KBM-7 (cell line): ENCODE measurements at places on chromosomes 7 and 10.

- peak; percentile 62 for DNase-seq
These were observed 72.3 kb downstream of the AMZ1 start for GRCh38 chr7:2760098-2760889.

GRCh38 chr10:129491123-129491734 lies 24.2 kb downstream of the MGMT start:
- DNase-seq = no peak

DNA sequence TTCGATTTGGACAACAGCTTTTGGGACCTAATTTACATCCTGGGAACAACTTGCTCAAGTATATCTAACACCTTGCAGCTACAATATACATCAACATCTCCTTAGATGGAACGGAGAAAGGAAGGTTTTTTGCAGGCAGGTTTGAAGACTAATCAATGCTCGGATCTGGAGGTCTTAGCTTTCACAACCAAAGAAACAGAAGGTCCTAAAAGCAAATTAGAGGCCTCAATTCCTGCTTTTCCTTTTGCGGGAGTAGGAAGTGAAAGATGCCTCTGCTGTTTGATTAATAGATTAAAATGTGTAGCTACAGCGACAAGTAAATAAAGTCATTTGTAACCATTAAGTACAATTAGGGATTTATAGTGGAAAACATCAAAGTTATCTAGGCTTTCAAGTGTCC lies 3.7 kb upstream of the SP8 start:
- no peak for DNase-seq

- DNase-seq = no peak
These were observed 6.1 kb downstream of the OGDHL start for GRCh38 chr10:49756031-49756430.

DNA sequence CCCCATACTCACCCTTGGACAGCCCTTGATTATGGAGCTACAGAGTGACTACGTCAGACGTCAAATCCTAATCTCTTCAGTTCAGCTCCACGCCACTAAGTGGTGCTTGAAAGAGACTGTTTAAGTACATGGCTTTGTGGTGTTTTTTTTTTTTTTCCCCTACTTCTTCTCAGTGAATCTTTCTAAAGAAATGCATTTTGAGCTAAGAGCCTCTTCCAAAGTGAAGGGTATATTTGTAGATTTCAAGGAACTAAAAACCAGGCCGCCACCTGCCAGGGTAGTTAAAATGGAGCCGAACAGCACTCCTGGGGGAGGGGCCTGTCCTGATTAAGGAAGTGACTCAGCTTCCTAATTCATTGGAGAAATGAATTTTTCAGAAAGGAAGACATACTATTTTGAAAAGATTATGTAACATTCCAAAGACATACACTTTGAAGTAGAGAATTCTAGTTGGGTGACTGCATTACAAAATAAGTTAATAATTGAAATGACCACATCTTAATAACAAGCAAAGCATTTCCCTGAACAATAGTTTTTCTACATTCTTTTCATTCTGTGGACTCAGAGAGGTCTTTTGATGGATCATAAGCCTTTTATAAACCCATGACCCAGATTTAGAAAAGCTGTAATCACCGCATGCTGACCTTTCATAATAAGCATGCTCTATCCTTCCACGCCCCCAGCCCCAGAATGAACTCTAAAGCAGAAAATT lies 20.6 kb upstream of the VPS41 start:
- peak; percentile 42 for DNase-seq

DNA sequence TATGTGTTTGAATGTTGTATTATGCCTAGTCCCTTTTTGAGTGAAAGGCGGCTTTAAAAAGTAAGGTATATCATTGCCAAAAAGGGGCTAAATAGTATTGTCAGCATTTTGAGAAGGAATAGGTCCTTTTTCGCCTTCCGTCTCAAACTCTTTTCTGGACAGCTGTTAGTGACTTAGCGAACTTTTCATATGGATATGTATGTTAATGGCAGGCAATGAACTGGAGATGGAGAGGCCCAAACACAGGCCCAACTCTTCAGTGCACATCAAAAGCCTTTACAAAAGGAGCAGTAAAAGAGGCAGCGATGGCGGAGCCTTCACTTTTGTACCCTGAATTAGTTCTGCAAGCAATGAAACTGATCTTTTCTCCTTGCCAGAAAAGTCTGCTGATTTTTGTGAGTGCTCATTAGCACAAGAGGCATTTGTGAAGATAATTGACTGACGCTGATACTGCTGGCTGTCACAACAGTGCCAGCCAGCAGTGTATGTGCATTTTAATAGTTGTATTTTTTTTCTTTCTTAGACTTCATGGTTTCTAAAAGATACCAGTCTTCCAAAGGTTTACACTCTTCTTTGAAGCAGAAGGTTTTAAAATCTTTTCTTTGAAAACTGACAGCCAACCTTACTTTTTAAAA lies 243.7 kb upstream of the SP8 start:
- DNase-seq = no peak

- DNase-seq = no peak
These were observed 403.1 kb downstream of the ADRA2A start for GRCh38 chr10:111479966-111480365.

DNA sequence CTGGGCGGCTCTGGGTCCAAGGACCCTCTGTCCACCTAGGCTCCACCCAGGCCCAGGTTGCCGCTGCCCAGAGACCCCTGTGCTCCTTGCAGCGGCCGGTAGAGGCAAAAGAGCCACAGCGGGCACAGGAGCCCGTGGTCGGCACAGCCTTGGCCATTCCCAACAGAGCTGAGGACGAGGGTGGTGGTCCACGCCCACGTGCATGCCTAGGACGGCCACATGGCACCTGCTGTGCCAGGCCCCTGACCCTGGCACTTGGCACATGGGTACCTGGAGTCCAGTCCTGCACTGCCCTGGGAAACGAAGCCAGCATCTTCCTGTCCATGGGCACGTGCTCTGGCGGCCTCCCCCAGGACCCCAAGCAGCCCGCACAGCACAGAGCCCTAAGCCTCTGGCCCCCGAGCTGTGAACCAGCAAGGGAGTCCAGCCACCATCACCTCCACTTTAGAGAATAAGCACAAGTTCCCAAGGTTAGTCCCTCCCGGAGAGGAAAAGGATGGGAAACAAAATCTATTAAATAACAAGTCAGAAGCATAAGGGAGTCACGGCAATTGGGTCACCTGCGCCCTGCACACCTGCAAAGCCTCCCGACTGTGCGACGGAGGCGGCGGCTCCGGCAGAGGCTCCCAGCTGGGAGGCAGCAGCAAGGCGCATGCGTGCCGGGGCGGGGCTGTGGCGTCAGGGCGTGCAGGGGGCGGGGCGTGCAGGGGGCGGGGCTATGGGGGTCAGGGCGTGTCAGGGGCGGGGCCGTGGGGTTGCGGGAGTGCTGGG lies 59.1 kb downstream of the STK32C start:
- DNase-seq = peak; percentile 35

GRCh38 chr10:8628351-8628750 lies 573.9 kb downstream of the GATA3 start:
- DNase-seq = no peak

DNA sequence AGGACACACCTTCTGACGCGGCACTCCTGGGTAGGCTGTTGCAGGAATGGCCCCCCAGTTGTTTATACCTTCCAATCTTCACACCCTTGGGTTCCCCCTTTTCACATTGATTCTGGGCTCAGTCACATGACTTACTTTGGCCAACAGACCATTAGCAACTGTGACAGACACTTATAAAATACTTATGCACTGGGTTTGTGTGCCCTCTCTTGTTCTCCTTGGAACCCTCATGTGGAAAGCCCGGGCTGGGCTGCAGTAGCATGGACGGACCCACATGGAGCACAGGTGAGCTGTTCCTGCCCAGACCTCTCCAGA lies 69.0 kb downstream of the ATXN7L1 start:
- no peak for DNase-seq

DNA sequence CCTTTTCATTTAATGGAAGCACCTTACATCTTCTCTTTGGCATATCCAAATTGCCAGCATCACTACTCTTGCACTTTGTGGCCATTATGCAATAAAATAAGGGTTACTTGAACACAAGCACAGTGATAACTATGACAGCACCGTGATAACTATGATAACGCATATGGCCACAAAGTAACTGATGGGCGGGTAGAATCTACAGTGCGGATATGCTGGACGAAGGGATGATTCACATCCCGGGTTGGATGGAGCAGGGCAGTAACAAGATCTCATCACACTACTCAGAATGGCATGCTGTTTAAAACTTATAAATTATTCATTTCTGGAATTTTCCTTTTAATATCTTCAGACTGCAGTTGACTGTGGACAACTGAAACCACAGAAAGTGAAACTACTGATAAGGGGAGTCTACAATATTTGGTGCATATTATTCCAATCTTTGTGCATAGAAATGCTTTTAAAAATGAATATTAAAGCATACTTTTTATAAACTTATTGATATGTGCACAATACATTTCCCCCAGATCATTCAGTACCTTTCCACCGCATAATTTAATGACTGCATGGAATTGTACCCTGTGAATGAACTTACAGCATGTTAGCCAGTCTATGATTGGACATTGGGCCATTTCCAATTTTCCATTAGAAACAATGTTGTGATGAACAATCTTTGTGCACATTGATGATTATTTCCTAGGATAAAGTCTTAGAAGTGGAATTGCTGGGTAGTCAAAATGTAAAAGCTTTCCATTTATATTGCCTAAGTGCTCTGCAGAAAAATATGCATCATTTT lies 136.4 kb downstream of the WNT2 start:
- no peak for DNase-seq

GRCh38 chr7:106050002-106050745 lies 61.9 kb downstream of the SYPL1 start:
- peak; percentile 67 for DNase-seq

DNA sequence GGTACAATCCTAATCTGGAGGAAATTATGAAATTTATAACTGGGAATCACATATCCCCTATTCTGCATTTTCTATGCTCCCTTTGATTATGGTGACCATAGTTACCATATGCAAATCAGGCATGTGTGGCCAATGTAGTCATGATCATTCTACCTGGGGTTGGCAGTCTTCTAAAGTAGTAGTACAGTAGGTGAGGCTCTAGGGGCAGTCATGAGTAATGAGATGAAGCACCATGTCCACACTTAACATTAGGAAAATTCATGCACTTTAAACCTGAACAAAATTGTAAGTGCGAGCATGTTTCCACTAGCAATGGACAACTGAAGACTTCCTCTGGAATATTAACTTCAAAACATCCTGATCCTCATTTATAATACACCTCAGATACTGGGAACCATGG lies 545.9 kb downstream of the SUGCT start:
- peak; percentile 14 for DNase-seq

DNA sequence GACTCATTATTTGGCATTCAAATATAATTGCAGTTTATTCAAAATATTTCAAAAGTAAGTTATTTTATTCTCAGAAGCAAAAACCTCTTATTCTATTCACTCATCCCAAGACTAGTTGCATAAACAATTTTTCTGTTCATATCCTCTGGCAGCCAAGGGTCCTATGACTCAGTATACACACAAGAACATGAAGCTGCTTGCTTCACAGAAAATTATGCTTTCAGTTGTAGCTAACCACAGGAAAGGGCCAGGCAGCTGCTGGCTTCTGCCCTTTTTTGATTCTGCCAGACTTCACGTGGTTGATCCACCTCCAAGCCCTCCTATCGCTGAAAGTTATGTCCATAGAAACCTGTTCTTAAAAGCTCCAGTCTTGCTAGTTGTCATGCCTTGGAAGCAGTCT lies 108.8 kb downstream of the ABCA13 start:
- DNase-seq = no peak

DNA sequence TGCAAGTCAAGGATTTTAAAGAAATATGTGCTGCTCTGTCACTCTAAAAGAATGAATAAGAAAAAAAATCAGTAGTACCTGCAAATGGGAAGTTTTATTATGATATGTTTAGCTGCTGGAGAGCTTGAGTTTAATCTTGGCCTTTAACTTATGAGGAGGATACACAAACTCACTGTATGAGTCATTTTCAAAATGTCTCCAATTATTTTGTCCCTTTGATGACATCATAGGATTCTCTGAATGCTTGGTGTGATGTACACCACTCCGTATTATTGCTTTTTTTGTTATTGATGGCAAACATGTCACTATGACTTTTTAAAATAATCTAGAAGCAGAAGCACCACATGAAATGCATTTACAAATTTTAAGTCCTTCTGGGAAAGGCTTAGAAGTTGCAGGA lies 125.8 kb downstream of the RALA start:
- DNase-seq = no peak

DNA sequence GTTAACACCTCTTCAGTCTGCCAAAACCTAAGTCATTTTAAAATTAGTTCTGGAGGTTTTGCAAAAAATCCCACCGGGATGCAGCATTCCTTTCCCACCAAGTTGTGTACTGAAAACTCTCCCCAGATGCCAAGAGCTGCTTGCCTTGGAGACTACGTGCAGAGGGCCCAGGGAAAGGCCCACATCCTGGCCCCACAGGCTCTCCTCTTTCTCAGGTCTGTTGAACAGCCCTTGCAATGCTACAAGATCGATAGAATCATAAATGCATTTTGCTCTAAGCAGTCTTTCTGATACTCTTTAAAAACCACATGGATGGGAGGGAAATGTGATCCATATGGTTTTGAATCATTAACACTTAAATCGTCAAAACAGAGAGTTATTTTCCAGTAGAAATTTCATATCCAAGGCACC lies 126.7 kb upstream of the ZMIZ1 start:
- no peak for DNase-seq

DNA sequence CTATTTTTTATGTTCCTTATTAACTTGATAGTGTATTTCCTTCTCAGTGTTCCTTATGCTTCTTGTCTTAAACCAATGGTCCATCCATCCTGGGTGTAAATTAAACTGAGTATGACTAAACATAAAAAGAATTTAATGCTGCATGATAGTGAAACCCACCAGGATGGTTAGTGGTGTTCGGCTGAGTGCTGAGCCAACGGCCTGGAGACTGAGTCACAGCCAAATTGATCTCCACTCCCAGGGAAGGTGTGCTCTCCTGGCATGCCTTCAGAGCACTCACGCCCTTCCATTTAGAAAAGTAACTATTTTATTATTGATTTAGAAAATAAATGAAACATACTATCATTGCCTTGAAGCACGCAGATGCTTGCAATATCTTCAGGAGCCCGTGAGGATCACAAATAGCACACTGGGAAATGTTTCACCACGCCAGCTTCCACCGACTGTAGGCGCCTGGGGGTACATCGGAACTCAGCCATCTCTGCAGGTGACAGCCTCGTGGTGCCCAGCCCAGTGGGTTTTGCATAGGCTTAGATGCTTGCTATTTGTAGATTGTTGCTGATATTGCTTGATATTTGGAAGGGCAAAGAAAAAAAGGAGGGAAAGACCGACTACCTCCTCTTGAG lies 40.0 kb upstream of the LOXL4 start:
- DNase-seq = no peak

- no peak for DNase-seq
These were observed 1.6 kb downstream of the WEE2 start for GRCh38 chr7:141709749-141710148.

- peak; percentile 29 for DNase-seq
These were observed 114.0 kb downstream of the BBS9 start for GRCh38 chr7:33243319-33243881.
